ENCODE measurements at places on chromosomes 12 and 14.

DNA sequence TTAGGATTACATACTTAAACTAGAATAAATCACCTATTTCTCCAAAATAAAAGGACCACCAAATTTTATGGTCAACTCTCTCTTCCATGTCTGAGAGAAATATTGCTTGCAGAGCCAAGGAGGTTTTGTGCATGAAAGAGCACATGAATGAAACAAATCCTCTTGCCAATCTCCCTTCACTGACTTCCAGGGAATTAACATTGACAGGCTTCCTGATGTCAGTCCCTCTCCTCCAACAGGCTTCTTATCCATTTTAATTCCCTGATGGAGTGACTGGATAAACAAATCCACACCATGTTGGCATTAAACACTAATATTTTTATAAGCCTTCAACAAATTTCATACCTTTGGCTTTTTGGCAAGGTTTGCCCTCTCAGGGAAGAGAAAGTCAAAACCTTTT, 45.3 kb upstream of the CNTN1 start:
- DNase-seq: no peak

DNA sequence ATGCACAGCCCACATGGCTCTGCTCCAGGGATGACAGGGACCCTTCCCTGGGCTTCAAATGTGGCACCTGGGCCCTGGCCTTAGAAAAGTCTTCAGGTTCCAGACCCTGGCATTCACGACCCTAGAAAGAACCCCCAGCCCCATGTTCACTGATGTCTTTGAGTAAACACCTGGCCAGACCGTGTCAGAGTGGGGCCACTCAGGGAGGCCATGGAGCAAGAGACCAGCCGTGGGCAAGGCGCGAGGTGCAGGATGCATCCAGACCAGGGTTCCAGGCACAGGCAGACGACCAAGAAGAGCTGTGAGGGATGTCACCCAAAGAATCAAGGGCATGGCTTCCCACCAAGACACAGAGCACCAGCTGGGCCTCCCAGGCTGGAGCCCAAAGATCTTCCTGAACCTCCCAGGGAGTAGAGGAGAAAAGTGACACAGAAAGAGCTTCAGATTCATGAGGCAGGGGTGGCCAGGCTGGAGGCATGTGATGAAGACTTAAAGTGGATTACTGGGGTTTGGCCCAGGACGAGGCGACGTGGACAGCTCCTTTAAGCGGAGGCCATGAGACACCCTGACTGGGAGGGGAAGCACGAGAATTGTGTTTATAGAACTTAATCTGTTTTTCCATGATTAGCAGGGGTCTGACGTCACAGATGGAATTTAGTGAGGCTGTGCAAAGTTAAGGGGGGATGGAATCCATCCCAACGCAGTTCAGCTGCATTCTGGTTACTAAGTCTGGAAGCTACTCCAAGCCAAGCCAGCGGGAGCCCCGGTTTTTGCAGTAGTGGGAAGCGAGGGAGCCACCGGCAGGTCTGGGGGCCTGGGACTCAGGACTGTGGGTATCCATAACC, 61.6 kb downstream of the ARL6IP4 start:
- DNase-seq: no peak

- DNase-seq: no peak
These were observed 9.8 kb upstream of the C12orf42 start for GRCh38 chr12:103505371-103506236.

DNA sequence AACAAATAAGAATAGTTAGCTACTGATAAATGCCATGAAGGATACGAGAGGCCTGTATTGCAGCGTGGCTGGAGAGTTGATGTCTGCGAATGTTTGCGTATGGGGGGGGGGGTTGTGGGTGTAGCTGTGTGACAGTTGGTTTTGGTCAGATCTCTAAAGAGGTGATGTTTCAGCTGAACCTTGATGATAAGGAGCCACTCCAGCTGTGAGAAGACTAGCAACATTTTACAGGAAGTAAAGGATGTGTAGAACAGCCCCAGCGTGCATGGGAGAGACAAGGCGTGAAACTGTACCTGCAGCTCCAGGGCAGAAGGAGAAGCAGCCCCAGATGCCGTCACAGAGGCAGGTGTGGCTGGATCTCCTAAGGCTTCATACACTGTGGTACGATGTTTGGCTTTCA, 416.9 kb downstream of the TMEM132D start:
- no peak for DNase-seq

GRCh38 chr12:3271146-3271545, 194.0 kb downstream of the TSPAN9 start:
- DNase-seq: no peak

- DNase-seq: no peak
These were observed 291.3 kb downstream of the PDZRN4 start for GRCh38 chr12:41479426-41479825.

DNA sequence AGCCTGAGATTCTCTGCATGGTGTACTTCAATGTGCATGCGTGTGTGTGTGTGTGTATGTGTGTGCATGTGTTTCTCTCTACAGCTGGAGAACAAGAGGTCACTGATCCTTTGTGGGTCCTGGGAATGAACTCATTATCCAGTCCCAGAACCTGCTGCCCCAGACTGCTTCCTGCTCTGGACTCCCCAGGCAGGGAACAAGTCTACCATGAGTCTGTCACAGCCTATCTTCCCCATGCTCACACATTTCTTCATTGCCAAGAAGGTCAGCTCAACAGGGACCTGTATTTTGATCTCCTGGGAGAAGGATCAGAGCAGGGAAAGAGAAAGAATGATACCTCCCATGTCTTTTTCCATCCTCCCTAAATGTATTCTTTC, 2.9 kb upstream of the AGAP2 start:
- no peak for DNase-seq

DNA sequence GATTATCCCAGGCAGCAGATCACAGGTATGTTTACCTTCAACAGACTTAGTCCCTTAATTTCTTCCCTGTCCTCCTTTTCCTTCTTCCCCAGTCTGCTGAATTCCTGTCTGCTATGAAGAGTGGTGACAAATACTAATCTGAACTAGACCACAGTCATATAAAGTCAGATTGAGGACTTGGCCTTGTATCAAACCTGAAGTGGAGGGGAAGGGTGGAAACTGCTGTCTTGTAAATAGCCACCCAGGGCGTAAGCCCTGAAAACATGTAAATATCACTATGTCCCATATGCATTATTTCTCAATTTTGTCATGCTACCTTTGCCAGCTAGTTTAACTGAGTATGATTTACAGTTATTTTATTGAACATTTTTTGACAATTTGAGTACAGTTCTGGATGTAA, 368.0 kb downstream of the CCDC91 start:
- DNase-seq: no peak

DNA sequence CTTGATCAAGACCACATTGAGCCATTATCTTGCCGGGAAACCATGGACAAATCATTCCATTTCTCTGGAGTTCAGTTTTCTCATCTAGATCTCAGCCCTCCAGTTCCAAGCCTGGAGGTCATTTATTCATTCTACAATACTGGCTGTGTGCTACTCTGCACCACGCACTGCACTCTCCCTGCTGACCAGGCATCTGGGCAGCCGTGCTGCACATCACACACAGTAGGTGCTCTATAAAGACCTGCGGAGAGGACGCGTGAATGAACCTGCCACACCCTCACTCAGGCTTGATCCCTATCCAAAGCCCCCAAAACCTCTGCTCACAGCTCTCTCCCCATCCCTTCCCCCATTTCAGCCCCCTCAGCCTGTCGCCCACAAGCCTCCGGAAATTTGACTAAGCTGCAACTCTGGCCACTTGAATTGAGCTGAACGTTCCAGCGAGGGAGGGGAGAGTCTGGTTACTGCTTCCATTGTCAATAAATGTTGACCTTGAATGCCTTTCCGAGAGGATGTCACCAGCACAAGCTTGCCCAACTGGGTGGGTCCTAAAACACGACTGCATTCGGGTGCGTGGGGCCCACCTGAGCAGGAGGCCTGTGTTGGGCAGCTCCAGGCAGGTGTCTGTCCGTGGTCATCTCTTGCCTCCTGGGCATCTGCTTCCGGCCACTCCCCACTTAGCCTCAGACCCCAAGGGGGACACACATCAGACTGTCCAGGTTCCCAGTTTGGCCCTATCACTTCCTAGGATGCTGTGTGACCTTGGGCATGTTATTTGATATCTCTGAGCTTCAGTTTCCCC, 17.8 kb downstream of the FAIM2 start:
- DNase-seq: no peak

DNA sequence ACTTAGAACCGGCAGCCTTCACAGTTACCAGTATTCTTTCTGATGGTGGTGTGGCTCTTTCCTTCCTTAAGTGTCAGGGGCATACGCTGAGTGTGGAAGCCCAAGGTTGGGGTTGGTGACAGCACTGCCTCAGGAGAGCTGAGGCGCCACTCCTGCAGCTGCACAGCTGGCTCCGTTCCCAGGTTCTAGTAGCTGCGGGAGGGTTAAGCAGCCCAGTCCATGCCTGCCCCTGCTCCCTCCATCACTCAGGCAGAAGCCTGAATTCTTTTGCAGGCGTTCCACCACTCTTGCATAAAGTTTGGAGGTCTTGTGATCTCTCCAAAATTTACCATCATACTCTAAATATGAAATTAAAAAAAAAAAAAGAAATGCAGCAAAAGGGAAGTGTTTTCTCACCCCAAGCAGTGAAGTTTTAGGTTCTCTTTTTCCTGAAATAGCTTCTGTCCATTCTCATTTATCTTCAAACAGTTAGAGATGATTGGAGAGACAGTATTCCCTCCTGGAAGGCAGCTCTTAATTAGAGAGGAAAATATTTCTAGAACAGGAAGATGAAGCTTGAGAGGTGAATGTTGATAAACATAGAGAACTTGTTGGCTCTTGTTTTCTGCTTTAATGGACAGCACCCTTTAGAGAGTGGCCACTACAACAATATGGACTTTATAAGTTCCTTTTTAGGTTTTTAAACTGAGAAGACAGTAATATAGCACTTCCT, 136.1 kb downstream of the FGD4 start:
- peak; percentile 85 for DNase-seq

GRCh38 chr12:125259178-125259867, 194.1 kb downstream of the AACS start:
- DNase-seq: no peak

DNA sequence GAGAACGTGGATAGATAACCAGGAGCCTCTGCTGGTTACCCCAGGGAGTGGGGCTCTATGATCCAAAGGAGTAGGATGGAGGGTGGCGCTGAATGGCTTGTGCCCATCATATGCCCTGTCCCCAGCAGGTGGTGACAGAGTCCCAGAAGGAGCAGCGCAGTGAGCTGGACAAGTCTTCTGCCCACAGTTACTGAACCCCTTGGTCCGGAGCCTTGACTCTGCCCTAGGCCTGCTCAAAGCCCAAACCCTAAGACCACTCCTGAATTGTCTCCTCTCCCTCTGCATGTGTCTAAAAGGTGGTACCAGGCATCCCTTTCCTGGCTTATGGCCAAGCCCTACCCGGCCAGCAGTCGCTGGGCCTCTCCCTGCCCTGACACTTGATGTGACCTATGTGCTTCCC, 3.2 kb downstream of the PRPH start:
- no peak for DNase-seq

- no peak for DNase-seq
These were observed 137.8 kb downstream of the GPHN start for GRCh38 chr14:66645716-66646115.

DNA sequence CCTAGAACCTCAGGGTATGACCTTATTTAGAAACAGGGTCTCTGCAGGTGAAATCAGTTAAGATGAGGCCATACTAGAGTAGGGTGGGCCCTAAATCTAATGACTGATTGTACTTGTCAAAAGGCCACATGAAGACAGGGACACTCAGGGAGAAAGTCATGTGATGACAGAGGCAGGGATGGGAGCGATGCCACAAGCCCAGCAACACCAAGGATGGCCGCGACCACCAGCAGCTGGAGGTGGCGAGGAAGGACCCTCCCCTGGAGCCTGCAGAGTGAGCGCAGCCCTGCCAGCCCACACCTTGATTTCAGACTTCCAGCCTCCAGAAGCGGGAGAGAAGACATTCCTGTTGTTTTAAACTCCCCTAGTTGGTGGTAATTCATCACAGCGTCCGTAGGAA, 199.9 kb downstream of the PHETA1 start:
- no peak for DNase-seq

- peak; percentile 24 for DNase-seq
These were observed 22.3 kb upstream of the HECTD1 start for GRCh38 chr14:31229638-31230572.

DNA sequence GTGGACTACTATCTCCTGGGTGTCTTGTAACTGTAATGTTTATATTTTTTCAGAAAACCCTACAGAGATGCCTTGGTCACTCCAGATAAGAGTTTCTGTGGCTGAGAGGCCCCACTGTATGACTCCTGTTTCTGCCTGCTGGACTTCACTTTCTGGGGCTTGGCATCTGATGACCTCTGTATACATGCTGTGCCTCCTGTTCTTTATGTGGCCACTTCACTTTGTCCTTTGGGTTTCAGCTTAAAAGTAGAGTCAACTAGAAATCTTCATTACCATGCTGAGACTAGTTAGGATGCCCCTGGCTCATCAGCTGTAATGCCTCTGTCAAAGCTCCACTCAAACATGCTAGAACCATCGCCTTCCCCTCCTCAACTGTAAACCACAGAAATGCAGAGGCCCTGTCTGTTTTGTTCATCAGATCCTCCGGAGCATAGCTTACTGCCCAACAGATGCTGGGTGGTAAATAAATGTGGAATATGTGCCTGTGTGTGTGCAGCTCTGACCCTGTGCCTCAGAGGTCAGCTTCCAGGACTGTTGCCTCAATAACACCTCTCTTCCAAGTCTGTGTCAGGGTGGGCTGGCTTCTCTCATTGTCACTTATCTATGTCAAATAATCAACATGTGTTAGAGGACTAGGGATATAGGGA, 25.5 kb downstream of the ZNF664 start:
- no peak for DNase-seq

DNA sequence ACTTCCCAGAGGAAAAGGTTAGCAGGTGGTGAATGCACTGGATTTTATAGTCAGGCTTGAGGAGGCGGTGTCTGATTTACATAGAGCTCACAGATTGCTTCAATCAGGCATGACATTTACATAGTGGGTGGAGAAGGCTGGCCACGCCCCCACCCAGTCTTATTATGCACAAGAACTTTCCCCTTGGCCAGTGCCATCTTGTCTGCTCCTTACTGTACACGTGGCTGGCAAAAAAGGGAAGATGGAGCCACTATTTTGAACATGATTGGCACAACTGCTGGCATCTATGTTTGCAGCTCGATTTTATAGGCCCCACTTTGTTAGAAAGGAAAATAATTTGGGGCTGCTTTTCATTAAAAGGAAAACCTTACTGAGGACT, 10.9 kb upstream of the LGMN start:
- DNase-seq: no peak

- DNase-seq: no peak
These were observed 3.5 kb downstream of the KICS2 start for GRCh38 chr12:64218597-64218996.

- peak; percentile 83 for DNase-seq
These were observed 3.4 kb upstream of the ARHGAP5 start for GRCh38 chr14:32073537-32074189.
